OCI-M1 (cell line): ENCODE measurements at places on chromosomes 6 and 20.

DNA sequence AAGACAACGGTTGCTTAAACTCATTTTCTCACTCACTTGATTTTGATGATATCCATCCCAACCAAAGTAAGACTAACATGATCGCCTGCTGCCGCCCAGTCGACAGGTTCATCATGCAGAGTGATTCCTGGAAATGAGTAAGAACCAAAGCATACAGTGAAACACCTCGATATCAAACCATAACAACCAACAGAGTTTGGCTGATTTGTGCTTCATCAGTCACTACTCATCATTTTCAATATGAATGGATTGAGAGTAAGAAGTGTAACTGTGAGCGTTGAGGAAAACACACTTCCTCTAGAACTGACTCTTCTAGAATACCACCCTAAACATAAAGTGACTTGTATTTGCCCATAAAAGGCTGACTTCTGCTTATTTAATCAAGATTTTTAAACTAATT is 29.2 kb upstream of the ALDH8A1 start:
- DNase-seq, result no peak

- DNase-seq, result peak; percentile 18
These were observed 8.3 kb downstream of the POM121L2 start for GRCh38 chr6:27303613-27304272.

DNA sequence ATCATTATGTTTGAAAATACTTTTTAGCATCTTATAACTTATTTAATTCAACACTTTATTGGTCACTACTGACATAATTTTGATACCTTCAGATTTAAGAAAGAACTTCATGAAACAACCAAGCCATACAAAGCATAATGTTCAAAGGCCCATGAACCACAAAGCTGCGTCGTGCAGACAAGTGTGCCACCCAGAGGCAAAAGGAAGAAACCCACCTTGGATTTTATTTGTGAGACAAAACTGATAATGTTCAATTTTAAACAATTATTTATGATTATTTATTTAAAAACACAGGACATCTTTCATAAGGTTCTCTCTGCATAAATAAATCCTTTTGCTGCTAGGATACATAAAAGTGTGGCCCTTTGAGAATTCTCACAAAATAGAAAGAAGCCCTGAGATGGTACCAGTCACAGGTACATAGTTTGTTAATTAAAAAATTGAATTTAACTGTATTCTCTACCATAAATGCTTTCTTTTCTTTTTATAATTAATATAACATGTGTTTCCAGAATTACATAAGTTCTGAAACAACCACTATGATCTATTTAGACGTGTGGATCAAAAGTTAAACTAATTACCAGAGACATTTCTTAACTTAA is 143.7 kb downstream of the RALGAPA2 start:
- peak; percentile 69 for DNase-seq

DNA sequence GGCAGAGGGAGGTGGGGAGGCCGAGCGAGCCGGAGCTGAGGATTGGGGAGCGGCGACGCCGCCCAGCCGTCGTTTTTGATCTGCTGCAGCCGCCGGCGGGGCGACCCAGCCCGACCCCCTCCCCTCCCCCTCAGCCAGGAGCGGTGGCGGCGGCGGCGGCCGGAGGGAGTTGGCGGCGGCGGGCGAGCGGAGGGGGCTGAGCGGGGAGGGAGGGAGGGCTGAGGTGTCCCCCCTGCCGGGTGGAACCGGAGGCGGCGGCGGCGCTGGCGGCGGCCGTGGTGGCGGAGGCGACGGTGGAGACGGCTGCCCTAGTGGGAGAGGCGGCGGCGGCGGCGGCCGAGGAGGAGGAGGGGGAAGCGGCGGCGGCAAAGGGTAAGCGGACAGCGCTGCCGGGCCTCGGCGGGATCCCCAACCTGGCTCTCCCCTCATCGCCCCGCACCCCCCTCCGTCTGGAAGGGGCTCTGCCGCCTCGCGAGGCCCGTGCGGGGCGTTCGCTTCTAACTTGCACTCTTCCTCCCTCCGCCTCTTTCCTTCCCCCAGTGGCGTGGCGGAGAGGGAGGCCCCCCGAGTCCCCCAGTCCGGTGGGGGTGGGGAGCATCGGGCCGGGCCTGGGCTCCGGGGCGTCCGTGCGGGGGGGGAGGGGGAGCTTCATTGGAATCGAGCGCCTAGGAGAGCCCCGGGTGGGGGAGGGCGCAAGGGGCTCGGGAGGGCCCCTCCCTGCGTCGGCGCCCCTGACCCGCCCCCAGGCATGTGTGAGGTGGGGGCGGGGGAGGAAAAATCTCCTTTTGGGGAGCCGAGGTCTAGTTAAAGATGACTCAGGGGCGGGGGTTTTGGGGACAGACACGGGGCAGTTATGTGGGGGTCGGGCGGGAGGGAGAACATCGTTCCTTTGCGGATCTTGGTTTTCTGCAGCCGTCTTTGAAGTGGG is at the start of gene TAB2:
TSS of gene TAB2 (plus strand) at position 69 of the 928 bp plus-strand sequence. CDS start 52,286 bp downstream, outside the sequence.
- peak; percentile 77 for DNase-seq

GRCh38 chr6:109483735-109484057 is 677 bp upstream of the ZBTB24 start:
- no peak for DNase-seq

- peak; percentile 29 for DNase-seq
These were observed 534.2 kb upstream of the GJE1 start for GRCh38 chr6:141598487-141598886.

DNA sequence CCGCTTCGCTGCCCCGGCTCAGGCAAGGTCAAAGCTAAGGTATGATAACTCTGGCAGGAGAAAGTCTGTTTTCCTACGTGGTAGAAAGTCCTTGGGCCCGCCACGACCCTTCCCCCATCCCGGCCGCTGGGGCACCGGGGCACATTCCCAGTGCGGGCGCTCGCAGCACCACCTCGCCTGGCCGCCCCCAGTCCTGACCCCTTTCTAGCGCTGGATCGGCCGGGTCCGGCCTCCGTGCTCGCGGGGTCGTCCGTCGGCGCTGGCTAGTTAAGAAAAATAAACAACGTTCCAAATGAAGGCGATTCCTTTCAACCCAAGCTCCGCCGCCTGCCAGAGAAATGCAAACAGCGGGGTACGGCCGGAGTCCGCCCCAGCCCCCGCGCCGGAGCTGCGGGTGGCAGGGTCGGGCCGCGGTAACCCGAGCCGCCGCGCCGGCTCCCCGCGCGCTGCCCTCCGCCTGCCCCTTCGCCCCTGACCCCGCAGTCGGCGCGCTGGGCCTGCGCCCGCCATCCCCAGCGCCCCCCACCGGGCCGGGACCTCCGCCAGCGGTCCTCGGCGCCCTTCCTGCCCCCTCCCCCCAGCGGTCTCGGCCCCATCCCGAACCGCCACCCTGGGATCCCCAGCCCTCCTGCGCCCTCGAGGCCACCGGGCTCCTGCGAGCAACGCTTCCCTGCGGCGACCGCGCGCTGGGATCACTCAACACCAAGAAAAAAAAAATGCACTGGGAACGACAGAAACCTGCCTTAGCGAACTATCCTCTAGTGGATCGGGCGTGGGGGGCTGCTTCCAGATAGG is 37.6 kb downstream of the NCR2 start:
- no peak for DNase-seq

DNA sequence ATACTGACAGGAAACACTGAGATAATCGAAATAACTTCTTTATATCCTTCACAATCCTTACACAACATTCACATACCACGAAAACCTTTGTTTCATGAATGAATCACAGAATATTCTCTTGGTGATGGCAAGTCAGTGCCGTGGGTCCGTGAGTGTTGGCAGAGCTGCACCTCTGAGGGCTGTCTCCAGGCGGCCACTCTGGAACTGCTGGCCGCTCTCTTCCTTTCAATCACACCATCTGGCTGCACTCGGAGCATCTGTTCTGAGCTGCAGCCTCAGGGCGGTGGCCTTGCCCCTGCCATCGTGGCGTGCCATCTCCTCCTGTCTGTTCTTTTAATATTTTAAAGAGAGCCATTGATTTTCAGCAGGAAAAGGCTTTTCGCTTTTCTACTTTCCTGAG is 129.4 kb upstream of the AFDN start:
- no peak for DNase-seq

DNA sequence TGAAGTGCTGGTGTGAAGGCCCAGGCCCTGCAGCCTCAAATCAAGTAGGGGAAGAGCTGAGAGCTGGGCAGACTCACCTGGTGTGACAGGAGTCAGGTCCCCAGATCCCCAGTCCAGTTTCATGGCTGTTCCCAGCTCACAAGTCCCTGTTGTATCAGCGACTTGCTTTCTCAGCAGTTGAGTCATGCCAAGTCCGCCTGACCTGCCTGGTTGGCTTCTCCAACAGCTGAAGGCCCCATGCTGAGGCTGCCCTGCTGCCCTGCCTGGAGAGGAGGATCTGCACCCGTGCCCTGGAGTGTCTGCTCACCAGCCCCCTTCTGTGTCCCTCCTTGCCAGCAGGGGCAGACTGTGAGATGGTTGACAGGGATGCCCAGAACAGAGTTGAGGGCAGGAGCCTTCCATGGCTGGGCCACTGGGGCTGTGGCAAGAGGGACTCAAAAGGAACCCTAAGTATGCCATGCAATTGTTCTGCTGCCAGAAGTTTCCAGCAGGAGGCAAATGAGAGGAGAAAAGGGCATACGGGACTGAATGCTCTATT is 39.3 kb upstream of the TRAF3IP2 start:
- DNase-seq, result no peak

GRCh38 chr20:1184638-1185315 is at the start of gene TMEM74B:
TMEM74B (minus strand) TSS chr20:1184981; CDS start chr20:1183801, 1,180 bp downstream.
- DNase-seq, result no peak

GRCh38 chr6:112626468-112627082 is 279.4 kb downstream of the RFPL4B start:
- peak; percentile 91 for DNase-seq

GRCh38 chr6:139407718-139408222 is 33.3 kb upstream of the CITED2 start:
- DNase-seq, result no peak

- DNase-seq, result no peak
These were observed 92.8 kb upstream of the MLN start for GRCh38 chr6:33896391-33897188.

- no peak for DNase-seq
These were observed 41.0 kb downstream of the AKIRIN2 start for GRCh38 chr6:87661016-87661415.

DNA sequence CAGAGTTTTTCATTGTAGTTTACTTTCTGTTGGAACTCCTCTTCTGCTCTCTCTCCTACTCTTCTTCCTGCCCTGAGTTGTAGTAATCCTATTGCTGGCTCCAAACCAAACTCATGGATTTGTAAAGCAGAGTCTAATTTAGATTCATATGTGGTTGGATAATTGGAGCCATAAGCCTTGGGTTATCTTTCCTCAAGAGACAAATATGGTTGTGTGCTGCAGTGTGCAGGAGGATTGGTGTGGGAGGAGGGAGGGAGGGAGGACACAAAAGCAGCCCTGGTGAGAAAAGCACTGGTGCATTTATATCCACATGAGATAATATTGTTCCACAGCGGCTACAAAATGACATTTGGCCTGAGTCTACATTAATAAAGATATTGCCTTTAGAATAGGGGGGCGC is 4.2 kb downstream of the HLA-G start:
- DNase-seq, result no peak

- DNase-seq, result no peak
These were observed 70.0 kb upstream of the FYN start for GRCh38 chr6:111943266-111943665.

DNA sequence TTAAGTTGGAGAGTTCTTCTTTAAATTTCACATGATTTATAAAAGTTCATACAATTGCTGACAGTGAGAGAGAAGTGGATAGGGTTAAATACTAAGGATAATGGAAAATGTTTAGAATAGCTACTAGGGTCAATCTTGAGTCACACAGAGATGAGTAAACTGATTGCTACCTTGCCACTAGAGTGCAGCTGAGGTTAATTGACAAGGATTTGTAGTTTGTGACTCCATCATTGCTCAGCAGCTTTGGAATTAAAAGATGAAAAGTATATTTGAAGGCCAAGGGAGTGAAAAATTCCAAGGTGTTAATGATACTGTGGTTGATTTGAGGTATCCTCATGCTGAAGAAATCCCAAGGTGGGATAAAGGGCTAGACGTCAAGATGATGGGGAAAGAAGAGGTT is 524.0 kb downstream of the UTRN start:
- DNase-seq, result no peak

DNA sequence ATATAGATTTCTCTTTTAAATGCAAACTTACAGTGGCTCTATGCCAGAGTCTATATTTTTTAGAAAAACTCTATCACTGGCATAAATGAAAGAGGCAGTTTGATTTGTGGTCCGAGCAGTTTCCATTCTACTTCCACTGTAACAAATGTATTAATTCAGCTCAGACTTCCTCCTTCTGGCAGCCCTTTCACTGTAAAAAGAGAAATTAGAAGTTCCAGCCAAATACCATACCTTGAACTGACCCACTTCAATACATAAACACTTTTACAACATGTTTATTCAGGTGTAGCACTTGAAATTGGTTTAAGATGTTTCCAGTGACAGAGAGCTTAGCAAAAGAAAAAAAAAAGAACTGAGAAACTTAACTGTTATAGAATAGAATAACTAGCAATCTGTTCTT is 99.3 kb downstream of the BMP5 start:
- no peak for DNase-seq

DNA sequence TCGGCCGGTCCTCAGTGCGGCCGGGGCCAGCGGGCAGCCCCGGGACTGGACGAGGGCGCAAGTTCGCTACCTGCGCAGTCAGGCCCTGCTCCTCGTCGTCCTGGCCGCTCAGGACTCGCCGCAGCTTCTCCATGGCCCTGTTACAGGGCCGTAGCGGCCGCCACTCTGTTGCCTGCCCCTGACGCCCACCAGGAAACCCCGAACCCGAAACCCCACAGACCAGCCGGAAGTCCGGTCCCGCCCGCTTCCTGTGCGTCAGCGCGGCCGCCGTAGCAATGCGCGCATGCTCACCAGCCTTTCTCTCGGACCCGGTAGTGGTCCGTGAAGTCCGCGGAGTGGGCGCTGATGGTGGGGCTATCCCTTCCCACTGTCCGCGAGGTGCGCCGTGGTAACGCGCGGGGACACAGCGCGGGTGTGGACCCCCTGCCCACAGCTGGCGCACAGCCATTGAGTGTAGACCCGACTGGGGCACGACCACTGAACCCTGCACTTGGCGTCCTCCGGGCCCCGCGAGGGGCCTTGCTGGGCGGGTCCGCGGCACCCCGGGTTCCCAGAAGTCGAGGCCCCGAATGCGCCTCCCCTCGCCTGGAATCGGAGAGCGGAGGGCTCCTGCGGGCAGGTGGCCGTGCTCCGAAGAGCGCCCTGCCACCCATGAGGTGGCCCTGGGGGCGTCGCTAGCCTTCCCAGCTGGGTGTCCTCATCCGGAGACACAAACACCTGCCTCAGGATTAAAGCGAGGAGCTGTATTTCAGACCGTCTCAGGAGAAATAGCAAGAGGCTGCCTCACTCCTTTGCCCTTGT is at the start of gene SFT2D1:
TSS of gene SFT2D1 (minus strand) at position 197 of the 801 bp plus-strand sequence. CDS start at position 133, 64 bp downstream.
- DNase-seq, result peak; percentile 91

DNA sequence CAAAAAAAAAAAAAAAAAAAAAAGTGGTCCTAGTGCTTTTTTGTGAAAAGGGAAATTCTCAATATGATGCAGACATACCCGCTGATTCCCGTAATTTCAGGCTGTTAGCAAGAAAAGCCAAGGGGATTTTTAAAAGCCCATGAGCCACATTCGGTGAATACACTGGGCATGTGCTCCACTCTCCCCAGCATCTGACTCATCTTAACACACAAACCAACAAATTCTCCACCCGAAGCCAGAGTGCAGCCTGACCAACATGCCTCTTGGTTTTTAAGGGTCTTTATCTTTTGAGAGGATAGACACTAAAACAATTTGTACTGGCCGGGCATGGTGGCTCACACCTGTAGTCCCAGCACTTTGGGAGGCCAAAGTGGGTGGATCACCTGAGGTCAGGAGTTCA is 45.5 kb upstream of the CD83 start:
- DNase-seq, result no peak

- peak; percentile 24 for DNase-seq
These were observed 96.2 kb upstream of the RNF217 start for GRCh38 chr6:124866040-124866439.

- no peak for DNase-seq
These were observed 1155.8 kb downstream of the GRIK2 start for GRCh38 chr6:102549221-102549874.
